ENCODE measurements at places on chromosomes 2 and 18. TPM values are rescaled to one million over a fixed set of nuclear protein-coding genes. Genes with fewer than 3 reads are reported as not detected.
A peak's percentile ranks its signal among the peaks of the same experiment; 100 is the strongest.

The IL1RL2 gene
- total RNA-seq: 2.0 TPM

- no peaks in the 10 kb centered on the region for H3K36me3 ChIP-seq
- H3K4me3 ChIP-seq: peak overlapping the region; percentile 87
- H3K27ac ChIP-seq: peak overlapping the region; percentile 92
- peaks cover 3% of the 10 kb centered on the region for H3K27me3 ChIP-seq
- no peak for DNase-seq
These were observed 124.7 kb upstream of the ZNF516 start for GRCh38 chr18:76619621-76620315.

DNA sequence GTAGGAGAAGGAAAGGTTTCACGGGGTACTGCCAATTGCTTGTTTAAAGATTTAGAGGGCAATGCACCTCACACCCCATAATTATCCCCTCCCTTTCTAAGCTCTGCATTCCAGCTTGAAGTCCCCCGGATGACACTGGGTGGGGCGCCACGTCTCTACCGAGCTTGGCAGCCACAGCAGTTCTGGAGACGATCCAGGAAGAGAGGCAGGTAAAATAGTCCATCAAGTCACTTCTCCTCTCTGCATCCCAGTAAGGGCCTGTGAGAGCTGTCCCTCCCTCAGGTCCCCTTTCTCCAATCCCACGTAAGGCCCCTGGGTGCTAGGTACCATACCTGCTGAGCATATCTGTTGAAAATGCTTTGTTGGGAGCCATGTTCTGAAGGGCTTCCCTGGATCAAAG lies 65.7 kb downstream of the CAPN13 start:
- peaks cover 15% of the 10 kb centered on the region for H3K27me3 ChIP-seq
- no peak overlapping the region for H3K4me3 ChIP-seq
- H3K36me3 ChIP-seq: no peaks in the 10 kb centered on the region
- DNase-seq: no peak
- H3K4me1 ChIP-seq: no peaks in the 10 kb centered on the region

- no peak for DNase-seq
- H3K36me3 ChIP-seq: no peaks in the 10 kb centered on the region
- H3K27me3 ChIP-seq: no peaks in the 10 kb centered on the region
- H3K4me3 ChIP-seq: no peak overlapping the region
These were observed 826.9 kb upstream of the PIK3C3 start for GRCh38 chr18:41128126-41128525.

DNA sequence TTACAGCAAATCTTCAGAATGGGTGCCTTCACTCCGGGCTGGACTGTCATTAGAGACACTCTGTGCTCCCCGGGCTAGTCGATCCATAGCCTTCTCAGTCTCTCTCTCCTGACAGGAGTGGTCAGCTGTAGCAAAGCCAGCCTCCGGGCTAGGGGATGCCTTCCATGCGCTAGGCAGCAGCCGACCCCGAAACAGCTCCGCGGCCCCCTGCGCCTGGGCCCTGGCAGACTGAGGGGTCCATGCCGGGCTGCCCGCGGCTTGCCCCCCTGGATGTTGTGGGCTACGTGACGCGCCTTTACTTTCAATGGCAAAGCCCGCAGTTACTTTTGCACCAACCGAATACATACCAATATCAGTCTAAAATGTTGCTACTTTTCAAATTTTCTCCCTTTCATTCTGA lies 1447.2 kb downstream of the LRP1B start:
- no peak overlapping the region for H3K27ac ChIP-seq
- no peaks in the 10 kb centered on the region for H3K4me1 ChIP-seq
- no peaks in the 10 kb centered on the region for H3K36me3 ChIP-seq
- DNase-seq: no peak
- H3K27me3 ChIP-seq: no peaks in the 10 kb centered on the region
- no peak overlapping the region for H3K4me3 ChIP-seq

The L3MBTL4 gene
- total RNA-seq: 4.6 TPM

GRCh38 chr2:202495230-202495604 lies 119.1 kb downstream of the BMPR2 start:
- peaks cover 6% of the 10 kb centered on the region for H3K4me1 ChIP-seq
- H3K4me3 ChIP-seq: no peak overlapping the region
- H3K36me3 ChIP-seq: peaks cover 9% of the 10 kb centered on the region
- no peak overlapping the region for H3K27ac ChIP-seq

DNA sequence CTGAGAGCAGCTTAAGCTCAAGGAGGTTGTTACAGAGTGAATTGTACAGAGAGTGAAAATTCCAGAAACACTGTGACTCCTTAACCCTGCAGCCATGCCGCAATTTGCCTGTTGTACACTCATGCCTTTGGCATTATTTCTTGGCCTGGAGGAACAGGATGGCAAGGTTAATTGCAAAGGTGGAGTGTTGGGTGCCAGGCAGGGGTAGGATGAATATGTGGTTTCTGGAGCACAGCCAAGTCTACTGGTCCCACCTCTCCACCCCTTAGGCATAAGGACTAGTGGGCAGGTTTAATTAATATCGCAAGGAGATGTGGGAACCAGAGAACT lies 250.2 kb downstream of the LRRTM1 start:
- no peak for DNase-seq
- H3K27ac ChIP-seq: peak overlapping the region; percentile 6
- no peaks in the 10 kb centered on the region for H3K36me3 ChIP-seq
- peaks cover 27% of the 10 kb centered on the region for H3K4me1 ChIP-seq
- peaks cover 8% of the 10 kb centered on the region for H3K27me3 ChIP-seq

The DSG1 gene
- total RNA-seq: 40.8 TPM

GRCh38 chr2:156322051-156322685 lies 10.4 kb downstream of the NR4A2 start:
- H3K36me3 ChIP-seq: peaks cover 11% of the 10 kb centered on the region
- H3K27me3 ChIP-seq: peaks cover 92% of the 10 kb centered on the region
- peak overlapping the region; percentile 37 for H3K27ac ChIP-seq
- peak overlapping the region; percentile 79 for H3K4me3 ChIP-seq

The DYNC1I2 gene
- total RNA-seq: 115 TPM

DNA sequence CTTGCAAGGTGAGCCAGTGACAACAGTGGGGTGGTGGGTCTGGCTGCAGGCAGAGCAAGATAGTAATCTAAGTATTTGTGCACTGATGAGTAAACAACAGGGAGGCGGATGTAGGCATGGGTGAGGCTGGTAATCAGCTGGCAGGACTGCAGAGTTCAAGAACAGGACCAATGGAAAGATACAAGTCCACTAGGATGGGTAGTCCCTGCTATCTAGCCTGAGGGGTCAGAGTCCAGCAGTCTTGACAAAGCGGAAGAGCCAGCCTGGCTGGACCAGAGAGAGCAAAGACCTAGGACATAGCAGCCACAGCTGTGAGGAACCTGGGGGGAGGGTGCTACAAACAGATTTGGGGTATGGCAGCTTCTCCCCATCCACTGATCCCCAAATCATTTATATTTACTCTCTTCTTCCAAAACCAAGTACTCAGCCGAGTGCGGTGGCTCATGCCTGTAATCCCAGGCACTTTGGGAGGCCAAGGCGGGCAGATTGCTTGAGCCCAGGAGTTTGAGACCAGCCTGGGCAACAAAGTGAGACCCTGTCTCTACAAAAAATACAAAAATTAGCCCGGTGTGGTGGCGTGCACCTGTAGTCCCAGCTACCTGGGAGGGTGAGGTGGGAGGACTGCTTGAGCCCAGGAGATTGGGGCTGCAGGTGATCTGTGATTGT lies 25.9 kb downstream of the VIL1 start:
- peaks cover 15% of the 10 kb centered on the region for H3K36me3 ChIP-seq
- H3K4me3 ChIP-seq: peak overlapping the region; percentile 53
- H3K27me3 ChIP-seq: no peaks in the 10 kb centered on the region

Measured in type B pancreatic cell (in vitro differentiated cells).